ENCODE measurements at places on chromosomes 12 and 14. TPM values are rescaled to one million over a fixed set of nuclear protein-coding genes. Genes with fewer than 3 reads are reported as not detected.
A peak's percentile ranks its signal among the peaks of the same experiment; 100 is the strongest.

Gene PROX2
- polyA plus RNA-seq: not detected

Gene MAP1LC3B2
- 0.81 TPM for polyA plus RNA-seq

Gene CREBL2
- polyA plus RNA-seq: 16.2 TPM

Gene KRT85
- polyA plus RNA-seq: not detected

Gene GLT8D2
- 69.5 TPM for polyA plus RNA-seq

GRCh38 chr14:94478420-94478819 is 2.4 kb upstream of the SERPINA9 start:
- DNase-seq: no peak

DNA sequence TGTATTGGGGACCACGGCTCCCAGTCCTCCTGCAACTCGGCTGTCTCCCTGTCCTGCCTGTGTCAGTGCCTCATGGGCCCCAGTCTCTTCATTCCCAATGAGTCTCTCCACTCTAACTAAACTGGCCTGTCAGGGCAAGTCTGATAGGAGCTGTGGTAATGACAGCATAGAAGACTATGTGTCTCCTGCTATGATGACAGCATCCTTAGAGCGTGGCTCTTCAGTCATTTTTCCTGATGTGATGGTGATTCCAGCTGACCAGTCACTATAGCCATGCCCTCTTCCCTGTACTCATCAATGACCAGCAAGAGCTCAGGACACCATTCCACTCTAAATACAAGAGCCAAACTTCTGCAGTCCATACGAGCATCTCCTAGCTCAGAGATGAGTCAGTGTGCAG is 339.8 kb downstream of the PCNX1 start:
- no peak for DNase-seq

GRCh38 chr12:32970465-32971110 is 74.0 kb upstream of the PKP2 start:
- no peak for DNase-seq

GRCh38 chr14:103408491-103409155 is 23.4 kb downstream of the MARK3 start:
- DNase-seq: no peak

- DNase-seq: no peak
Observed at GRCh38 chr12:118011961-118012360, 4.5 kb upstream of the RFC5 start.

GRCh38 chr14:89960914-89961313 is 5.2 kb downstream of the TDP1 start:
- no peak for DNase-seq

- DNase-seq: no peak
Observed at GRCh38 chr14:43795600-43796228, 711.4 kb downstream of the FSCB start.

DNA sequence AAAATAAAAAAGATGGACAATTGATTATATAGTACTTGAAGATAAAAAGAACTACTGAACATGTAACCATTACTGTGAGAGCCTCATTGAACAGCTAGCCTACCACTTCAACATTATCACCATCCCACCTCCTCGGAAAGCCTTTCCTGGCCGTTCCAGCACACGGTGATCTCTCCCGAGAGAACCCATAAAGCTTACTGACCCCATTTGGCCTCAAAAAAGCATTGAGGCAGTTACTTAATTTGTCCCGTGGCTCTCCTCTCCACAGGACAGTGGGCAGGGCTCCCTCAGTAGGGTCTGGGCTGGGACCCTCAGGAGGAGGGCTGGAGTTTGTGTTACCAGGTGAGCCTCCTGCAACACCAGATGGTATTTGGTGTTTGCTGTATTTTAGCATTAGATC is 55.8 kb downstream of the RAB35 start:
- DNase-seq: no peak

DNA sequence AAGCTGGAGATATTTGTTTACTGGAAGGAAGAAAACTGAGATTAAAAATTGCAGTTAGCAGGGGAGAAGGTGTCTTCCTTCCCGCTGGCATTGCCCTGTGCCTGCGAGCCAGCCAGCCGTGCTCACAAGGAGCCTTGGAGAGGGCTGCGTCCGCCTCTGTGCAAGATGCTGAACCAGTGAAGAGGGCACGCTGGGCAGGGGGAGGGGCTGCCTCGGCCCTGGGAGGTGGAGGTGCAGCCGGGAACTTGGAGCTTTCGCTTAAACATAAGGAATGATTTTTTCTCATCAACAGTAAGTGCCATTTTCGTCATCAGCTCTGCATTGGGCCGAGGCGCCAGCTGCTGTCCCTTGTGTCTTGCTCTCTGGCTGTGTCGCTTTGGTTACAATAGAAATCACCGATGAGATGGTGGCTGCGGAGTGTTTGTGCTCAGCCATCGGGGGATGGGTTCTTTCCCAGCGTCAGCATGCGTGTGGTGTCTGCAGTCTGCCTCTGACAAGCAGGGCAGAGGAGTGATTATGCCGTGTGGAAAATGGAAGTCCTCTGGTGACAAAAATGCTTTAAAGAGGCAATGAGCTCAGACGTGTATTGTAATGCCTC is 97.3 kb downstream of the ESR2 start:
- DNase-seq: peak; percentile 79
